ENCODE measurements at places on chromosomes 4 and X.
A peak's percentile ranks its signal among the peaks of the same experiment; 100 is the strongest.

DNA sequence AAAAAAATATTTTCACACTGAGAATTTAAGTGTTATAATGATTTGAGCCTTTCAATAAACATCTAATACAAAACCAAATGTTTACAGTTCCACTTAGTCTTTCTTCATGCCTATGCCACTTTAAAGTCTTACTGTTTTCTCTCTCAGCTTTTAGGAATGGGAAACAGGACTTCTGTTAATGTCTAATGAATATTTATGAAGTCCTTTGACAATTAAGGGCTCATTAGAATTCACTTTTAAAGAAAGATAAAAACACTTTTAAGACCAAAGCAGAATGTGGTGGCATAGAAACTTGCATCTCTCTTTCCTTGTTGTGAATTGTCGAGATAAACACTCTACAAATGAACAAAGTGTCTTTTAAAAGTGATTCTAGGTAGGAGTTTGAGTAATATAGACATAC is 315.9 kb downstream of the BMPR1B start:
- no peak for DNase-seq

- no peak for DNase-seq
Observed at GRCh38 chrX:14489437-14489836, 39.9 kb upstream of the GLRA2 start.

DNA sequence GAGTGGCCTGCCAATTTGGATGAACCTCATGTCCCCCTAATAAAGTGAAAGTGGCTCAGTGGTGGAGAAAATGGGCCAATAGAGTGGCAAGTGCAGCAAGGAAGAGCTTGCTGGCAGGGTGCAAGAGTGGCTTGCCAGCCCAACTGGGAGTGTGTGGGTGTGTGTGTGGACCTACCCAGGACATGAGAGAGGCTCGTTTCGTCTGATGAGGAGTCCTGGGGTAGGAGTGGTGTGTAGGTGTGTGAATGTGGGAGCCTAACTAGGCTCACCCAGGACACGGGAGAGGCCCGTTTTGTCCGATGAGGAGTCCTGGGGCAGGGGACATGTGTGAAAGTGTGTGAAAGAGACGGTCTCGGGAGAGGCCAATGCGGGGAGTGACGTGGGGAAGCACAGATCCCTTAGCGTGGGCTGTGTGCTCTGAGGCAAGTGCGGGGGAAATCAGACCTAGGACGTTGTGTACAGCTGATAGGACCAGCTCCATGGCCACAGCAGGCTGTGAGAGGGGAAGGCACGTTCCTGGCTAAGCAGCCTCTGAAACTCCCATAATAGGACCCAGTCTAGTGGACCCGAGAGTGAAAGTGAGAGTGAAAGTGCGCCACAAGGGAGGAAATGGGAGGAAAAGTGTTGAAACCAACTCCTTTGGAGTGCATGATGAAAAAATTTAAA is 5.3 kb downstream of the GAGE10 start:
- no peak for DNase-seq

DNA sequence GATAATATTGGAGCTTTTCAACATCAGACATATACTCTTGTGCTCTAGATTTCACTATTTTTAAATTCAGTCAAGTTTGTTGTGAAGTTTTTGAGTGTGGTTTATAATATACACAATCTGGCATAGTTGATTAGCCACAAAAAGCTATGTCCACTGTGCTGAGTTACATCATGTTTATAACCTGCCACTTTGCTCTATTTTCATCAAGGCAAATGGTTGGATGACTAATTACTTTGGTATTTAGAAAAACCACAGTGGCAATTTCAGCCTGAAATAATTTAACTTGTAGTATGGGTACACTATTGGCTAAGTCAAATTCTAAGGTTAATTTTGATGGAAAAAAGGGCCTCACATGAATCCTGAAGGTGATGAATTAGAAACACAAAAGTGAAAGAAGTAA is 262.6 kb downstream of the C4orf33 start:
- no peak for DNase-seq

DNA sequence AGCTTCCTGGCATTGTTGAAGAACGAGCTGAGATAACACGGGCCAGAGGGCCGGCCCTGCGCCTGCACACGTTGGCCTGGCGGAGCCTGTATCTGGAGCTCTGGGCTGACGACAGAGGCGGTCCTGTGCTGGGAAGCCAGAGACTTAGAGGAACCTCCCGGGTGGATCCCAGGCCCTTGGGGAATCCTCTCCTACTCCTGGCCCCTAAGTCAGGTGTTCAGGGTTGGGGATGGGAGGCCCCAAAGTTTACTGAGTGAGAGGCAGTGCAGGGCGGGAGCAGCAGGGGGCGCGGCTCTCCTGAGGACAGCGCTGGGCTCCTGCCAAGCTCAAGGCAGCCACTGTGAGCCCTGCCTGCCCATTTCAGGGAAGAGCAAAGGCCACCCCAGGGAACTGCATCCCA is 2.5 kb upstream of the HTRA3 start:
- DNase-seq, result peak; percentile 57
